Activated effector memory CD4-positive, alpha-beta T cell treated with Interleukin-2 at 50 U/mL for 16 hours (primary cell): ENCODE measurements at places on chromosomes 5 and 9.
A peak's percentile ranks its signal among the peaks of the same experiment; 100 is the strongest.

GRCh38 chr5:60820593-60821487, 23.2 kb downstream of the ELOVL7 start:
- DNase-seq: no peak

- no peak for DNase-seq
These were observed 83.9 kb upstream of the NIPBL start for GRCh38 chr5:36792560-36793180.

DNA sequence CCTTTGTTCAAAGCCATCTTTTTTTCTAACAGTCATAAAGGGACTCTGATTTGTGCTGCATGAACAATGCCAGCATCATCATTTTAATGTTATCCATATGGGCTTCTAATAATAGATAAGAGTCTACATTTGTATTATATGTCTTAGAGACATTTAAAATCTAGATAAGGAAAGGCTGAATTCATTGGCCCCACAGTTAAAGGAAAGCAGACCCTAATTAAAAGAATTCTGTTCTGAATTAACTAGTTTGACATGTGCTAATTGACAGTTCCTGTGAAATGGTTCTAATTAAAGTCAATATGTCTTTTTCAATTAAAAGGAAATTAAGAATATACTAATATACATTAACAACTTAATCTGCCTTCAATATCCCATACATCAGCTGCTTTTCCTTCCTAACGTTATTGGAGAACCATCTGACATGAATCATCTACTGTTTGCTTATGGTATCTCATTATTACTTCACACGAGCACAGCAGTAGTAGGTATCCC, 104.7 kb downstream of the NR2F1-AS1 start:
- DNase-seq: no peak

DNA sequence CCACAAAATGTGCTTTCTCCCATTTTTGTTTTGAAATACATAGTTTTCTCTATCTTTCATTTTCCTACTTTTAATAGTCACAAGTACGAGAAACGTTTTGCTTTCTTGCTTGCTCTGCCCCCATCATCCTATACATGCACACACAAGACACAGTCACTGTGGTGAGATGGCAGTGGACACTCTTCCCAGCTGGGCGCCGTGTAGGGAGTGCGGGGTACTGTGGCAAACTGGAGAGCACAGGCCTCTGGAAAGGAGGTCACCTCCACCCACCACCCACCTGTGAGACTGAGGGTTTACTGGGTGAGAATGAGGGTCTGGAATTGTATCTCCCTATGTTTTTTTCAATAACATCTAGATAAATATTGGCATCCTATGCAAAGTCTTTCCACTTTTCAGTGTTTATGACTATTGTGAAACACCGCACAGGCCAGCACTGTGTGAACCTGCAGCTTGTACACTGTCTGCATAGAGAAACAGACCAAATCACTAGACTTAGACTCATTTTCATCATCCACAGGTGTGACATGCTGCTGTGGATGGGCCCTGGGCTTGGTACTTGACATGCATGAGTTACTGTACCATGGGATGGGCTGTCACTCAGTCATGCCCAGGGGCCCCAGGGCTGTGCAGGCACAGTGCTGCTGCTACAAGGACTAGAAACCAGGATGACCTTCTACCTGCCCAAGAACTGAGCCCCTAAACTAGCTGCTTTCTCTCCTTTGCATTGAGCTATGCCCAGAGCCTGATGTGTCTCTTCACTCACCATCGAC, 118.1 kb upstream of the LMX1B start:
- no peak for DNase-seq

GRCh38 chr9:124139001-124139400, 118.7 kb upstream of the NEK6 start:
- no peak for DNase-seq

- no peak for DNase-seq
These were observed 48.2 kb upstream of the MTMR12 start for GRCh38 chr5:32360906-32361305.

- no peak for DNase-seq
These were observed 137.0 kb downstream of the COL23A1 start for GRCh38 chr5:178453224-178453623.

- DNase-seq: no peak
These were observed 58.4 kb upstream of the RAPGEF1 start for GRCh38 chr9:131798246-131798645.

DNA sequence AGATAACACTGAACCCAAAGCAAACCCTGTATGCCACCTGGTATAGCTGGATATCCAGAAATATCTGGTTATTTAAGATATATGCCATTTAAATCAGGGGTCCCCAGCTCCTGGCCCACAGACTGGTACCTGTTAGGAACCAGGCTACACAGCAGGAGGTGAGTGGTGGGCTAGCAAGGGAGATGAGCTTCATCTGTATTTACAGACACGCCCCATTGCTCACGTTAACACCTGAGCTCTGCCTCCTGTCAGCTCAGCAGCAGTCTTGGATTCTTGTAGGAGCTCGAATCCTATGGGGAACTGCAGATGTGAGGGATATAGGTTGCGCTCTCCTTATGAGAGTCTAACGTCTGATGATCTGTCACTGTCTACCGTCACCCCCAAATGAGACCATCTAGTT, 646.6 kb downstream of the TLE4 start:
- no peak for DNase-seq

GRCh38 chr9:16901590-16901989, 31.1 kb upstream of the BNC2 start:
- DNase-seq: no peak

- DNase-seq: peak; percentile 82
These were observed at the start of gene EIF4EBP3 for GRCh38 chr5:140547508-140548299. TSS of gene EIF4EBP3 (plus strand) at chr5:140547662. CDS start at chr5:140547738, 76 bp downstream.

DNA sequence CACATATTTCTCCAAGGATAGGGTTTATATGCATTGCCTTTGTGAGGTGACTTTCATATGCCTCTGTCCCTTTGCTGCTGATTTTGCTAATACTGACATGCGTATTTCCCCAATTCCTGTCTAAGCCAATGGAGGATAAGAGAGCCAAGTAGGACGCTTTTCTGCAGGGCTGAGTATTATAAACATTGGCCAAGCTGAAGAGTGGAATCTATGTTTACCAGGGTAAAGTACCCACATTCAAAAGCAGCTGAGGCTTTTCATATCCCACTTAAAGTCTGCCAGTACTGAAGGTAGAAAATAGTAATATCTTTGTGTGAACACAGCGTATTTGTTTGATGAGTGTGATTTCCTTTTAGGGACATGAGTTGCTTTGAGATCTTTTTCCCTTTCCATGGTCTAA, 128.8 kb upstream of the GPR151 start:
- no peak for DNase-seq

DNA sequence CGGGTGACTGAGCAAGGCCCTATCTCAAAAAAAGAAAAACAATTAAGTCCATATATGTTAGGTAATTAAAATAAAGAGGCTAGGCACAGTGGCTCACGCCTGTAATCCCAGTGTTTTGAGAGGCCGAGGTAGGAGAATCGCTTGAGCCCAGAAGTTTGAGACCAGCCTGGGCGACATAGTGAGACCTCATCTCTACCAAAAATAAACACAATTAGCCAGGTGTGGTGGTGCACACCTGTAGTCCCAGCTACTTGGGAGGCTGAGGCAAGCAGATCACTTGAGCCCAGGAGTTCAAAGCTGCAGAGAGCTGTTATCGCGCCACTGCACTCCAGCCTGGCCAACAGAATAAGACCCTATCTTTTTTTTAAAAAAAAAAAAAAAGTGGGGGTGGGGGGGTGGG, 12.3 kb downstream of the WHRN start:
- no peak for DNase-seq

- DNase-seq: no peak
These were observed 73.5 kb upstream of the TMEM215 start for GRCh38 chr9:32709871-32710270.

DNA sequence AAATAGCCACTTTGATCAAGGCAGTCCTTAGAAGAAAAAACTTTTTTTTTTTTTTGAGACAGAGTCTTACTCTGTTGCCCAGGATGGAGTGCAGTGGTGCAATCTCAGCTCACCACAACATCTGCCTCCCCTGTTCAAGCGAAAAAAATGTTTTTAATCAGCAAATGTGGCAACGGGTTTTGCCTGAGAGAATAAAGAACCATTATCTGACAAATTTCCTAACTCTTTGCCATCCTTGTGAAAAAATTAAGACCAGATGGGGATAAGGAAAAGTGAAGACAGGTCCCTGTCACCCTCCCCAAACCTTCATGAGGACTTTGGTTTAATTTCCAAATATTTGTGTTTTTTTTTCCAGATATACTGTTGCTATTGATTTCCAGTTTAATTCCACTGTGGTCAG, 107.3 kb upstream of the SPOCK1 start:
- DNase-seq: no peak

DNA sequence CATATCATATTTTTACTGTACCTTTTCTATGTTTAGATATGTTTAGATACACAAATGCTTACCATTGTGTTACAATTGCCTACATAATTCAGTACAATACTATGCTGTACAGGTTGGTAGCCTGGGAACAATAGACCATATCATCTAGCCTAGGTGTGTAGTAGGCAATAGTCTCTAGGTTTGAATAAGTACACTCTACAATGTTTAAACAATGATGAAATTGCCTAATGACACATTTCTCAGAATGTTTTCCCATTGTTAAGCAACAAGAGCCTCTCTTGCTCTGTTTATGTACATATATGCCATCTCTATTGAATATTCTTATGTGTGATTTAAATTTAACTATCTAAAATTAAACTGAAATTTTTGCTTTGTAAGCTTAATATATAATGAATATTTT, 209.6 kb upstream of the ST8SIA4 start:
- DNase-seq: no peak

GRCh38 chr5:145978708-145979107, 42.3 kb downstream of the SH3RF2 start:
- no peak for DNase-seq

DNA sequence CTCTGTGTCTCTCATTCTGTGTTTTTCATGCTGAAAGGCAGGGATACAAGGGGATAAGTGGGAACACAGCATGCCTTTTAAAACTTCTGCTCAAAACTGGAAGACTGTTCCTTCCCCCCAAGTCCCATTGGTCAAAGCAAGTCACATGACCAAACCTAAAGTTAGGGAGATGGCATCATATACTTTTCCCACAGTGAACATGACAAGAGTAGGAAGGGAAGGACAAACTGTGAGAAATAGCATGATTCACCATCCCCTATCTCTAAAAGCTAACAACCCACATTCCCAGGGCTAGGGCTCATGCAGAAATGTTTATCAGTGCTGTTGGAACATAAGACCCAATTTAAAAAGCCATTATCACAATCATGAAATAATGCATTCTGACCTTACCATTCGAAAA, 24.2 kb upstream of the SHISAL2B start:
- DNase-seq: no peak

DNA sequence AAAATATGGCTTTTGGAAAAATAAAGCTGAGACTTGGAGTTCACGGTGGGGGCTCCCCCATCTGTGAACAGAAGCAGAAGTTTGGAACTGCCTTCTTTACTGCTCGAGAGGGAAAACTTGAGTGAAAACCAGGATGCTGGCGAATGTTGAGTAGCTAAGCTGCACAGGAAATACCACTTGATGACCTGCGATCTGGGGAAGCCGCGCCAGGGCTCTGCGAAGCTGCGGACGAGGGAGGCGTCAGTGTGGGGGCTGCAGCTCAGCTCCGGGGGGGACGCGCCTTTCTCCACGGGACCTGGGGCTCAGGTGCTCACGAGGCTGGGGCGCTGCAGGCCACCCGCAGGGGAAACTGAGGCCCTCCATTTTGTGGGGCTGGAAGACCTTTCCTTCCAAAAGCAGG, 62.3 kb downstream of the TENT4A start:
- DNase-seq: no peak

DNA sequence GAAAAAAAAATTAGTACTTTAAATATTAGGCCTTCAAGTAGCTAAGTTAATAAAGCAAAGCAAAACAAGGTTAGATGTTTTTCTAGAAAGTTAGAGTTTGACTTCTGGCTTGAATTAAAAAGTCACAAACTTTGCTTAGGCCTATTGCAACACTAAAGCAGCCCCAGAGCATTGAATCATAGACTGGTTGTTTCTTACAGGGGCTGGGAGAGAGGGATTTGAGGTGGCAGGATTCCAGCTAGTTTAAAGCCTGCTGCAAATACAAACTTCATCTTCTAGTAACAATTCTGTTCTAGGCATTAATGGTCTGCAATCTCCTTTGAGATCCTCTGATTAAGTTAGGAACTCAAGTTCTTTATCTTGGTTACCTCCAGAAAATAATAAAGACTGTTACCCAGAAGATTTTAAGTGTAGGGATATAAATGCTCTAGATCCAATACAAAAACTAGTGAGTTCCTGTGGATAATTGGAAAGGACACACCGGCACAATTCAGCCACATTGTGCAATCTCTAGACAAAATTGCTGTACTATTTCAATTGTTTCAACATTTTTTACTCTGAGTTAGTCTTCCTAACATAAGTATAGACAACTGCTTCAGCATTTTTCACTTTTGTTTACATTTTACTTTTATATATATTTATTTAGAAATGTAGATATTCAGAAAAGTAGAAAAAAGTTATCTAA, 12.6 kb downstream of the OR13C5 start:
- DNase-seq: no peak

- DNase-seq: no peak
These were observed 50.9 kb upstream of the AFAP1L1 start for GRCh38 chr5:149220750-149221149.

DNA sequence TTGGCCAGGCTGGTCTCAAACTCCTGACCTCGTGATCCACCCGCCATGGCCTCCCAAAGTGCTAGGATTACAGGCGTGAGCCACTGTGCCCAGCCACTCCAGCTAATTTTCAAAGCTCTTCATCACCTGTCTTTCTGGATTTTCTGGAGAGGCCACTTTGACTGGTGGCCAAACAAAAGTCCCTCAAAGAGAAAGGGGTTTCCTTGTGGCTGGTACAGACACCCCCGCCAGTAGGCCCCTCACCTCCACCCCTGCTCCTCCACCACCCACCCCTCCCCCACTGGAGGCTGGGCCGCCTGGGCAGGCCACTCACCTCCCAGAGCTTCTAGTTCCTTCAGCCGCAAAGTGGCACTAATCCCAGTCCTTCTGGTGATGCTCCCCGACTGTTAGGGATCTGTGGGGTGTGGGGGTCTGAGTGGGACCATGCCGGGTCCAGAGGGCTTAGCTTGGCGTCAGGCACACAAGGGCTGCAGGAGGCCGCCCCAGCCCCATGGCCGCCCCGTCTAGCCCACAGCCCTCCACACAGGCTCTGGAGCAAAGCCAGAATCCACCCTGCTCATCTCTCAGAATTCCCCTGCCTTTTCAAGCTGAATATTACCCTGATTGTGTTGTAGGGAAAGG, 182.0 kb upstream of the IER5L start:
- DNase-seq: no peak

- DNase-seq: peak; percentile 87
These were observed 26.9 kb upstream of the EEIG1 start for GRCh38 chr9:128007566-128008138.
